ENCODE measurements at places on chromosomes 13 and 19.
A peak's percentile ranks its signal among the peaks of the same experiment; 100 is the strongest.

GRCh38 chr13:60759499-60759898 lies 362.5 kb downstream of the TDRD3 start:
- DNase-seq = no peak

GRCh38 chr13:97268772-97269171 lies 46.6 kb downstream of the MBNL2 start:
- DNase-seq = peak; percentile 58

DNA sequence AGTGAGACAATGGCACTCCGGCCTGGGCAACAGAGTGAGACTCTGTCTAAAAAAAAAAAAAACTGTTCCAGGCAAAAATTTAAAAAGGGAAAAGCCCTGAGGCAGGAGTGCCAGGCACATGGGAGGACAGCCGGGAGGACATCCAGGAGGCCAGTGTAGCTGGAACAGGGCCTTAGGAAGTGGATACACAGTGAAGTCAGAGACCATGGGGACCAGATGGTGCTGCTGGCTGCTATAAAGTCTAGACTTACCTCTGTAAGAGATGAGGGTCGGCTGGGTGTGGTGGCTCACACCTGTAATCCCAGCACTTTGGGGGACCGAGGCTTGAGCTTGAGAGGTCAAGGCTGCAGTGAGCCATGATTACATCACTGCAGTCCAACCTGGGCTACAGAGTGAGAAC lies 15.0 kb downstream of the HAS1 start:
- no peak for DNase-seq

- no peak for DNase-seq
Observed at GRCh38 chr13:50268500-50268899, 253.3 kb downstream of the KCNRG start.

- no peak for DNase-seq
Observed at GRCh38 chr19:447816-448560, 12.8 kb downstream of the SHC2 start.

- no peak for DNase-seq
Observed at GRCh38 chr19:15613338-15613737, 1.7 kb upstream of the CYP4F8 start.

DNA sequence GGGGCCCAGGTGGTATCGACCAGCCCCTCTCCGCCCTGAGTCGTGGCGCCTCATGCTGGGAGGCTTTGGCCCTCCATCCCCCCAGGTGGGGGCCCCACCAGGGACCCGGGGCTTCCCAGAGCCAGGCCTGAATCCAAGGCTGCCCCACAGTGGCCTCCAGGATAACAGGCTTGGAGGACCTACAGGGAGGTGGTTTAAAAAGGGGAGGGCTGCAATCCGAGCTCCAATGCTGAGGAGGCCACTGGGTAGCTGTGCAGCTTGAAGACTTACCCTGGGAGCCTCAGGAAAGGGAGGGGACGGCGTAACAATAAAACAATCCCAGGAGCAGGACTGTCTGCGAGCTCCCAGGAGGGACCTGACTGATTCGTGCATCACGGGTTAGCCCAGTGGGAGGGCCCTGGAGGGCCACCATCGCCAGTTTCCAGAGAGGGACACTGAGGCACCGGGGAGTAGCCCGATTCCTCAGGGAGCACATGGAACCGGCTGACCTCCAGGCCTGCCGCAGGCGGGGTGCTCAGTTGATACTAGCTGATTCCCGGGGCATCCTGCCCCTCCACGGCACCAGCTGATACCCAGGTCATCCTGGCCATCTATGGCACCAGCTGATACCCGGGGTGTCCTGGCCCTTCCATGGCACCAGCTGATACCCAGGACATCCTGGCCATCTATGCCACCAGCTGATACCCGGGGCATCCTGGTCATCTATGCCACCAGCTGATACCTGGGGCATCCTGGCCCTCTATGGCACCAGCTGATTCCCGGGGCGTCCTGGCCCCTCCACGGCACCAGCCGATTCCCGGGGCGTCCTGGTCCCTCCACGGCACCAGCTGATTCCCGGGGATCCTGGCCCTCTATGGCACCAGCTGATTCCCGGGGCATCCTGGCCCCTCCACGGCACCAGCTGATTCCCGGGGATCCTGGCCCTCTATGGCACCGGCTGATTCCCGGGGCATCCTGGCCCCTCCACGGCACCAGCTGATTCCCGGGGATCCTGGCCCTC lies 3.7 kb upstream of the C2CD4C start:
- peak; percentile 70 for DNase-seq

DNA sequence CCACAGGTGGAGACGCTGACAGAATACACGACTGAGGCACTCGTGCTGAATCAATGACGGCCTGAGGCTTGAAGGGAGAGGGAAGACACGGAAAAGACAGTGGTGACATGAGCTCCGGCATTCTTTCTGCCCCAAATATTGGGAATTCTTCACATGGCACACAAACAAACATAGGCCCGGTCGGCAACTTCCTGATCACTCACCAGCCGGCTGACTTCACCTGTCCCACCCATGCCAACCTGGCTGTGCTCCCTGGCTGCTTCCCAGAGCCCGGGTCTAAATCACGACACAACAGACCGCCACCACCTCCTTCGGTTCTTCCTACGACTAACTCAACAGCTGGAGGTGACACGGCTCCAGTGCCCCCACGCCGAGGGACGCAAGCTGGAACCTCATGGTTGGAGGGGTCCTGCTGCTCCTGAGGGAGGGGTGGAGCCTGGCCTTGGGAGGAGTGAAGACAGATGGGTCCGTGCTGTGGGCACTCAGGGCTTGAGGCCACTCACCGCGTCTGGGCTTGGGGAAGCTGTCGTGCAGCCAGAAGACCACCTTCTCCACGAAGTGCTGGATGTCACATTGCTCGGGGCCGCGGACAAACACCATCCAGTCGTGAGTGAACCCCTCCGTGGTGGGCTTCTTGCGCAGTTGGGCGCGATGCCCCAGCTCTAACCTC lies 9.6 kb downstream of the MLLT1 start:
- DNase-seq = no peak
